ENCODE measurements at places on chromosomes 12 and 14.
A peak's percentile ranks its signal among the peaks of the same experiment; 100 is the strongest.

GRCh38 chr12:57609781-57610553 lies 1.3 kb upstream of the ARHGEF25 start:
- DNase-seq = no peak

DNA sequence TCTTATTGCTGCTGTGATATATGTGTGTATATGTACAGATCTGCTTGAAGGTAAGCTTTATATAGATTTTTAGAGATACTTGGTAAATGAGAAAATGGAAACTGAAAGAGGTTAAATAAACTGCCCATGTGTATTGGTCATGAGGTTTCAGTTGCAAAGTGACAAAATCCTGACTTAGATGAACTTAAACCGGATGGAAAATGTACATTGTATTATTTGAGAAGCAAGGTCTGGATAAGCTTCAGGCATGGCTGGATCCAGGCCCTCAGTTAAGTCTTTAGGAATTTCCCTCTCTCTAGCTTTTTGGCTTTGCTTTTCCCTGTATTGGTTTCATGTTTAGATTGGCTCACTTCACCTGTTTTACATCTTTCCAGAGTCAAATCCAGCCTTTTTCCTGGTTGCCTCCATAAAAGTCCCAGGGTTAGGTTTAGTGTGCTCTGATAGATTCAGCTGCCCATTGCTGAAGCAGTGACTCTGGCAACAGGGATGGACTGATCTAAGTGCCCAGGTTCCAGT lies 21.0 kb upstream of the MAP1LC3B2 start:
- no peak for DNase-seq

GRCh38 chr14:94373708-94374107 lies 14.7 kb downstream of the SERPINA1 start:
- peak; percentile 23 for DNase-seq

DNA sequence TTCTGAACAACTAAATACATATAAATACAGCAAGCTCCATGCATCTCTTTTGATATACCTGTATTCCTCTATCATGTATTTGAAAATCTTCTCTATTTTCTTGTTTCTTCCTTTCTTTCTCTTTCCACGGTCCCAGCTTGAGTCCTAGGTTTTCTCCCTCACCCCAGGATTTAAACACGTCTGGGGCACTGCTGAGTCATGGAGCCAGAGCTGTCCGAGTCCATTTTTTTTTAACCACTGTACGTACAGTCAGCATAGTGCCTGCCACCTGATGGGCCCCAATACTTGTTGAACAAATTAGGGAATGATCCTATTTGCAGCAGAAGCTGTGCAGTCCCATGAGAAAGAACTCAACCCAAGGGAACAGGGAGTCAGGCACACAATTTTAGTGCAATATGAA lies 158.1 kb downstream of the ATP23 start:
- DNase-seq = no peak

DNA sequence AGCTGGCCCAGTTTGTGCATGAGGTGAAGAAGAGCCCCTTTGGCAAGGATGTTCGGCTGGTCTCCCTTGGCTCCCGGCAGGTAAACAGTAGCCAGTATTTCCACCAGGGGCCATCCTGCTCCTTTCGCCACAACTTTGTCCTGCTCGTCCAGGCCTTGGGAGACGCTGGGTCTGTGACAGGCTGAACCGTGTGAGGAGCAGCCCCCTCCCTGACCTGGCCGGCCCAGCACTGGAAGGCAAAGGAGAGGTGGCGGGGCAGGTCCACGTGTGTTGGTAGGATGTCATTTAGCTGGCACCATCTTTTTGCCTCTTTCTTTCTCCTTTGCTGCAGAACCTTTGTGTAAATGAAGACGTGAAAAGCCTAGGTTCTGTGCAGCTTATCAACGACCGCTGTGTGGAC lies 15.4 kb downstream of the DDX11 start:
- no peak for DNase-seq

GRCh38 chr14:104086210-104086660 lies 735 bp downstream of the ASPG start:
- DNase-seq = no peak

DNA sequence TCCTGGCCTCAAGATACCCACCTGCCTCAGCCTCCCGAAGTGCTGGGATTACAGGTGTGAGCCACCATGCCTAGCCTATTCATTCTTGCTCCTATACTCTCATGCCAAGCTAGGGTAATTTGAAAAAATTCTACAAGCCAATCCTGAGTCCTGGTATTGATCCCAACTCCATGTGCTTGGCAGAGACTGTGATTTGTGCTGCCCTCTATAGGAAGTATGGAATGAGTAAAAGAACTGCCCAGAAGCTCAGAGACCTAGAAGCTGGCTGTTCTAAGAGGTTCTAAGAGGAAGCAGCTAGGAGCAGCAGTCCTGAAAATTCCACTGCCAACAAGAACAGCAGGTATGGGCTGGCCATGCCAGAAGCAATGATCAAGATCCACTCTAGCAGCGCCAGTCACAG lies 402.5 kb downstream of the PCNX1 start:
- DNase-seq = no peak

- DNase-seq = no peak
These were observed 255.8 kb downstream of the FBXL14 start for GRCh38 chr12:1338483-1339177.
